NCI-H2171 treated with DMSO at 0.1 percent for 48 hours (cell line): ENCODE measurements at places on chromosomes 16 and 17.

DNA sequence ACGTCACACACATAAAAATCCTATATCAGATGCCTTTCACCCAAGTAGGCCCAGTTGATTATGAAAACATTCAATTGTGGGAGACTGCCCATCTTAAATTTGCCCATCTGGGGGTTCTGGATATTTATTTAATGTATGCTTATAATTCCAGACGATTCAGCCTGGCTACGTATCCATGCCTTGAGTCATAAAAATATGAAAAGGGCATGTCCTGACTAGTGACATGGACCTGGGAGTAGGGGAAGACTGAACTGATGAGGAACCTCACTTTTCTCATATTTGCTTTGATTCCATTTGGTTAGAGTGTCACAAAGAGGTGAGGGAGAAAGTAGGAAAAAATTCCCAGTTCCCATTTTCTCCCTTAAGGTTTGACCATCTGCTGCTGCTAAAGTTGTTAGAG lies 122.5 kb upstream of the GNAO1 start:
- DNase-seq, result no peak

GRCh38 chr16:28258567-28258966 lies 33.8 kb upstream of the SBK1 start:
- no peak for DNase-seq

DNA sequence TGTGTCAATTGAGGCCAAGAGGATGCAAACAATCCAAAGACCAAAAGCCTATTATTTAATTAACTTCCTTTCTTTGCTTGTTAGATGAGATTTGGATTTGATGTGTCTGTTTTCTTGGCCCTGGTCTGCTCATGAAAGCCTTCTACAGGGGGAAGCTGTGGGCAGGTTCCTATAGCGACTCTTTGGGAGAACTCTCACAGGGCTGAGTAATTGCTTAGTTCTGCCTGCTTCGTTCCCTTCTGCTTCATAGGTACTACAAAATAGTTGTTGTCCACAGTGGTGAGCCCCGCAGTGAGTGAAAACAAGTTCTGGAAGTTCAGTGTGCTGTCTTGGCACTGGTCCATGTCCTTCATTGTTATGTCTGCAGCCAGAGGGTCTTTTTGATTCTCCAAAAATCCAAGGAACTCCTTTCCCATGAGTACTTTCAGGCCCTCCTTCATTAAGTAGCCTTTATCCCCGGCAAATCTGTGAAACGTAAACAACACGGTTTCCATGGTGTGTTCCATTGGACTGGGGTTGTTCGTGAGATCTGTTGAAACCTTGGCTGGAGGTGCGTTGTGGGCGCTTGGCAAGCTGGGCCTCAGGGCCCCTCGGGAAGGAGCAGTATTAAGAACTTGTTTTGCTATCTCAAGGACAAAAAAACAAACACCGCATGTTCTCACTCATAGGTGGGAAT lies 30.0 kb upstream of the ANKRD40CL start:
- DNase-seq, result no peak

DNA sequence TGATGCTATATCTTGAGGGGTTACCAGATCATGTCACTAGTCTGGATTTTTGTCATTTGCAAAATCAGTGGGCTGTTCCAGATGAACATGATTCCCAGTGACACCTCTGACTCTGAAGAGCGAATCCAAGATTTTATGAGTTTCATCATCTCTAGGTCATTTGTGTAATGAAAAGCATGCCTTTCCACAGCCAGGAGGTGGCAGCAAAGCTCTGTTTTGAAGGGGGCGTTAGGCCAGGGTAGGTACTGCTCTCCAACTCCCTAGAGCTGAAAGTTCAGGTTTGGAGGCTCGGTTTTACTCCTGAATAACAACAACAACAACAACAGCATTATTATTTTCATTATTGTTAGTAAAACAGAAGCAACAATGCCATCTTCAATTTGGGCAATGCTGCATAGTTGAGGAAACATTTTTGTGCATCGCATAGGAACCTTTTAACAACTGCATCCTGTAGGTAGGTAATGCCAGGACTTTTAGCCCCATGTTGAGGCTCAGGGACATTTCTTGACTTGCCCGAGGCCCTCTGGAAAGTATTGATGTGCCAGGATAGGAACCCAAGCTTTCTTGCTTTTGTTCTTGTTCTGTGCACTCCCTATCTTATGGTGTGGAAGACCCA lies 77.0 kb downstream of the MYH13 start:
- peak; percentile 28 for DNase-seq

DNA sequence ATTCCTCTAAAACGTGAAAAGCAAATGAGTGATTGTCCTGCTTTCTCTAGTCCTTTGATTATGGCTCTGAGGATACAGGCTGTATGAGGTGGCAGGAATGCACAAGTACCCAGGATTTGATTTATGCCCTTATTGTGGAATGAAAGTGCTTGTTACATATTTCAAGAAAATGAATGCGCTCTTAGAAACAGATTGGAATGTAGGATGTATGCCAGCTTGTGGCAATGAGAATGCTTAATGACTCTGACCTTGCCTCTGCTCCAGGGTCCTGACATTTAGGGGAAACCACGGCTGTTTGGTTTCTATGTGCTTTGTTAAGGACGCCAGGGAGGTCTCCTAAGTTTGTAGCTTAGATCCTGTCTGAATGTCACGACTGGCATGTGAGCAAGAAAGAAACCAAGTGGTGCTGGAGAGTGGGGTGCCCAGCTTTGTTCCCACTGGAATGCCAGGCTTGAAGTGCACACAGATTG lies 22.0 kb downstream of the PRCD start:
- DNase-seq, result no peak

DNA sequence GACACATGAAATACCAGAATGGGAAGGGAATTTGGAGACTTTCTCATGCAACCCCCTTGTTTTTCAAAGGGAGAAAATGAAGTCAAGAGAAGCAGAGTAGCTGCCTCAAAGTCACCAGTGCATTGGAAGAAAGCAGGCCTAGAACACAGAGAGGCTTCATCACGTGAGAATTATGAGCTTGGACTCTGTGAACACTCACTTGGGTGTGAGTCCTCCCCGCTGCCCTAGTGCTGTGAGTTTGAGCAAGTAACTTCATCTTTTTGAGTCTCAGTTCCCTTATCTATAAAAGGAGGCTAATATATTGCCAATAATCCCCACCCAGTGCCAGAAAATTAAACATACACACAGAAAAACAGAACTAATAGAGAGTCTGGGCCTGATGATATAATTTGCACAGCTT lies 315.8 kb downstream of the XYLT1 start:
- DNase-seq, result no peak

GRCh38 chr17:63681530-63681929 lies 18.4 kb downstream of the LIMD2 start:
- DNase-seq, result no peak

- no peak for DNase-seq
Observed at GRCh38 chr17:78665952-78666920, 89.0 kb upstream of the DNAH17 start.

GRCh38 chr16:54317101-54317611 lies 30.6 kb upstream of the IRX3 start:
- DNase-seq, result no peak

- no peak for DNase-seq
Observed at GRCh38 chr16:66161269-66161668, 205.2 kb upstream of the CDH5 start.

GRCh38 chr17:59853168-59853918 lies 39.4 kb downstream of the TUBD1 start:
- DNase-seq, result no peak

DNA sequence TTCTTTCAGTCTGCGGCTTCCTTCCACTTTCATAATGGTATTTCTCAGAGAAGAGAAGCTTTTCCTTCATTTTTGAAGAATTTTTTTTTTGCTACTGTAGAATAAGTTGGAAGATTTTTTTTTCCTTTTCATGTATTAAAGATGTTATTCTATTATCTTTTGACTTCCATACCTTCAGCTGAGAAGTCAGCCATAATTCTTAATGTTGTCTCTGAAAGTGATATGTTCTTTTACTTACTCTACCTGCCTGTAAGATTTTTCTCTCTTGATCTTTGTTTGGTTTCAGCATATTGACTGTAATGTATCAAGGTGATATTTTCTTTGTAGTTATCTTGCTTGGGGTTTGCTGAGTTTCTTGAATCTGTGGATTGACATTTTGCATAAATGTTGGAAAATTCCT lies 143.5 kb upstream of the TOX3 start:
- DNase-seq, result no peak

GRCh38 chr17:39621523-39622379 lies 5.0 kb upstream of the PPP1R1B start:
- peak; percentile 81 for DNase-seq

DNA sequence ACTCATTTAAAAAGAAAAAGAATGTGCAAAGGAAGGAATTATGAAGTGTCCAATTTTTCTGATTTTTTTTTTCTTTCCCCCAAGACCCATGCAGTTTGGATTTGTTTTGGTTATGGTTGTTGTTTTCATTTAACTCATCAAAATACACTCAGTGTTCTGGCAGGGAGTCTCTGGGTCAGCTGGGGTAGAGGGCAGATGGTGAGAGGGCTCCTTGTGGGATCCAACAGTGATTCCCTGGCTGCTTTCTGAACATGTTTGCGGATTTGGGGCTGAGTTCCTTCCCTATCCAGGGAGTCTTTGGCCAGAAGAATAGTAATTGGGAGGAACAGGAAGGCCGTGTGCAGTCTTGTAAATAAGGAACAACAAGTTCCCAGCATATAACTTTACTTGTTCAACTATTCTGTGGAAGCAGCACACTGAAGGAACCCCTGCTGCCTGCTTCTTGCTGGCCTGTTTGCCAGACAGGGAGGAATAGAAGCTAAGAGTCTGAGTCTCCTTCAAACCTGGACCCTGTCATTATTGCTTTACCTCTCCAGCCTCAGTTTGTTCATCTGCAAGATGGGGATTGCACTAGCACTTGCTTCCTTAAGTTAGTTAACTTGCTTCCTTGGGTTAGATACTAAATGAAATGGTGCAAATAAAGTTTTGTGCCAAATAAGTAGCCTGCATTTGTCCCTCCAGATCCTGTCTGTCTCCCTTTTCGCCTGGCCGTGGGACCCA lies 32.1 kb downstream of the C17orf67 start:
- DNase-seq, result no peak

DNA sequence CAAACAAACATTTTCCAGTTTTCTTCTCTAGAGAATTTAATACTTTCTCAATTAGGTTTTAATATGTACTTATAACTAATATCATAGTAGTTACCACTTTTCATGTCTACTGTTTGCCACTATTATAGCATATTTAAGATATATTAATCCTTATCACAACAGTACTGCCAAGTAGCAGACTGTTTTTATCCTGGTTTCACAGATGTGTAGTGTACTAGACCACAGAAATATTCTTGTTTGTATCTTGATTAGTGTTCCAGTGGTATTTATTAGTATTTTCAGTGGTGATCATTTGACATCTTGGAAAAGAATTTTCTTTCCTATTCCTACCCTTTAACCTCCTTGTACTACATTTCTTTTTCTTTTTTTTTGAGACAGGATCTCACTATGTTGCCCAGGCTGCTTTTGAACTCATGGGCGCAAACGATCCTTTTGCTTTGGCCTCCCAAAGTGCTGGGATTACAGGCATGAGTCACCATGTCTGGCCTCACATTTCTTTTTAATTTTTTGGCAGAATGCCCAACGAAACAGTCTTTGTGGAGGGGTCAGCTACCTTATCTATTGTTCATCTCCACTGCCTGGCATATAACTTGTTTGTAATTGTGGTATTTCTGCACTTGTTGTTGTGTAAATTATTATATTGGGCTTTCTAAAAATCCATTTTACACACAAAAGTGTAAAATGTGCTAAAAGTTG lies 27.2 kb downstream of the MAP2K4 start:
- DNase-seq, result no peak

- no peak for DNase-seq
Observed at GRCh38 chr16:3070608-3071111, 5.2 kb downstream of the IL32 start.

- DNase-seq, result peak; percentile 50
Observed at GRCh38 chr17:6913608-6914443, 82.0 kb upstream of the ALOX12 start.

DNA sequence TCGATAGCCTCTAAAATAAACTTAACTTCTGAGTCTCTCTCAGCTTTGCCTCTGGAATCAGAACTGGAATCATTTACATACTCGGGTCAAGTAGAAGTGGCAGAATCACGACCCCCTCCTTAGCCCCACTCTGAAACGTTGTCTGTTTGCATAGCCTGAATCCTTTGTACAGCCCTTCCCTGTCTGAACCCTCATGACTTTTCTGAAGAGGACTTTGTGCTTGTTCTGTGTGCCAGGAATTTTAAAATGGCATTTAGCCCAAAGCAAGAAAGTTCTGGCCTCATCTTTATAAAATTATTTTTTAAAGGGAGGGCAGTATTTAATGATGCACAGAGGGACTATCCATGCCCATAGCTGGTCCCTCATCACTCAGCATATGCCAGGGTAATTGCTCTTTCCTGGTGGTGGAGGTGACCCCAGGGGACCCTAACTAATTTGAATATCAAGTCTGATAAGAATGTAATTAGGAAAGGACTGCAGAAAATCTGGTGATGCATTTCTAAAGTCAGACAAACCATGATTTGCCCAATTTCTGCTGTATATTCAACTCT lies 342.7 kb upstream of the TNRC6C start:
- peak; percentile 46 for DNase-seq

- no peak for DNase-seq
Observed at GRCh38 chr17:14833201-14833785, 431.8 kb downstream of the PMP22 start.

GRCh38 chr17:44241106-44241624 lies 21.7 kb upstream of the UBTF start:
- DNase-seq, result no peak

DNA sequence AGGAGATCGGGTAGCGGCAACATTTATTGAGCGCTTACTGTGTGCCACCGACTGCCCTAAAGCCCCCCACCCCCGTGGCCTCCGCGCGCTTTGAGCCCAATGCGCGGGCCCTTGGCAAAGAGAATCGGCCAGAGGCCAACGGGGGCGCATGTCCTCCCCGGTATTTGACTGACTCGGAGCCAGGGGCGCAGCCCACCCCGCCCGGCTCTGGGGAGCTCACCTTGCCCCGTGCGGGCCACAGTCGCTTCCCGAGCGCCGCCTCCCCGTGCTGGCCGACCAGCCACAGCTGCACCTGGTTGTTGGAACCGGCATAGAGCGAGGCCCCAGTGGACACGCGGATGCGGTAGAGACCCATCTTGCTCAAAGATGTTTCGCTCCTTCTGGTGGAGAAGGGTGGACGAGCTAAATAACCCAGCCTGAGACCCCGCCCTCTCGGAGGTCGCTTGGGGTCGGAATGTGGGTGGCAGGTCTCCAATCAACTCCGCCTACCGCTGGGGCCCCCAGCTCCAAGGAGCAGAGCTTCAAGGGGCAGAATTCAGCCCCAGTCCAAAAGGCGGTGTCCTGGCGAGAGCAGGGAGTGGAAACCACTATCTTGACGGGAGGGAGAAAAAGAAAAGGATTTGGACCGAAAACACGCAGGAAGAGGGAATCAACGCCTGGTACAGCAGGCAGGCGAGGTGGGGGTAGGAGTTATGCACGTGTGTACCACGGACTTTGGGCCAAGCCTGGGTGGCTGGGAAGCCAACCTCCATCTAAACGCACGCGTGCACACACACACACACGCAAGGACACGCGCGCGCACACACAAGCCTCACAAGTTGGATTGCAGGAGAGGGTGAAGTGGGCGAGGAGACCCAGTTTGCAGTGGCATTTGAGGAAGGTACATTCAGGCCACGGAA lies at the start of gene ALOX15:
TSS of gene ALOX15 (minus strand) at position 382 of the 899 bp plus-strand sequence. CDS start at position 355, 27 bp downstream.
- DNase-seq, result no peak
